NCI-H1105 (cell line): ENCODE measurements at places on chromosomes 13 and 19.

GRCh38 chr13:29654384-29654783, 58.9 kb upstream of the SLC7A1 start:
- DNase-seq, result no peak

DNA sequence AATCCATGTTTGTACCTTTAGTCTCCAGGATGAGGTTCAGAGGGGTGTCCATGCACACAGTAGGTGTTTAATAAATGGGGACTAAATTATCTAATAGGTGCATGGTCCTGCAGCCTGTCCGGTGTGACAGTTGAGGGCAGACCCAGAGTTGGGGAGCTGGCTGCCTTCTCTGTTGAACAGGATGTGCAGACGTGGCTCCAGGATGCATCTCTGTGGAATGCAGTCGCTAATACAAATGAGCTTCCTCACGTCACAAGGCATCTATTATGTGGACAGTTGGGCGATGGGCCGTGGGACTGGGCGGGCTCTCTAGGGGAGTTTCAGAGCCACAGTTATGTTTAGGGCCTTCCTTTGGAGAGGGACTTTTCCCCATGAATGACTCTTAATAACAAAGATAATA, 71.0 kb downstream of the SIPA1L3 start:
- DNase-seq, result no peak

- DNase-seq, result no peak
These were observed 2.4 kb downstream of the ZMYM5 start for GRCh38 chr13:19860884-19861655.

- no peak for DNase-seq
These were observed 15.3 kb downstream of the GATAD2A start for GRCh38 chr19:19420570-19421298.

- no peak for DNase-seq
These were observed 44.9 kb upstream of the USPL1 start for GRCh38 chr13:30572859-30573275.

GRCh38 chr13:58579468-58579867, 947.9 kb downstream of the PCDH17 start:
- no peak for DNase-seq

GRCh38 chr13:86841264-86841663, 829.9 kb upstream of the SLITRK5 start:
- no peak for DNase-seq

GRCh38 chr13:52127378-52127777, 1.5 kb downstream of the NEK5 start:
- no peak for DNase-seq

- no peak for DNase-seq
These were observed 4.4 kb downstream of the HAS1 start for GRCh38 chr19:51719251-51719988.

- DNase-seq, result no peak
These were observed 5.5 kb downstream of the ACTMAP start for GRCh38 chr19:40744554-40745401.

GRCh38 chr19:15442142-15442920, 7.4 kb downstream of the WIZ start:
- DNase-seq, result no peak

DNA sequence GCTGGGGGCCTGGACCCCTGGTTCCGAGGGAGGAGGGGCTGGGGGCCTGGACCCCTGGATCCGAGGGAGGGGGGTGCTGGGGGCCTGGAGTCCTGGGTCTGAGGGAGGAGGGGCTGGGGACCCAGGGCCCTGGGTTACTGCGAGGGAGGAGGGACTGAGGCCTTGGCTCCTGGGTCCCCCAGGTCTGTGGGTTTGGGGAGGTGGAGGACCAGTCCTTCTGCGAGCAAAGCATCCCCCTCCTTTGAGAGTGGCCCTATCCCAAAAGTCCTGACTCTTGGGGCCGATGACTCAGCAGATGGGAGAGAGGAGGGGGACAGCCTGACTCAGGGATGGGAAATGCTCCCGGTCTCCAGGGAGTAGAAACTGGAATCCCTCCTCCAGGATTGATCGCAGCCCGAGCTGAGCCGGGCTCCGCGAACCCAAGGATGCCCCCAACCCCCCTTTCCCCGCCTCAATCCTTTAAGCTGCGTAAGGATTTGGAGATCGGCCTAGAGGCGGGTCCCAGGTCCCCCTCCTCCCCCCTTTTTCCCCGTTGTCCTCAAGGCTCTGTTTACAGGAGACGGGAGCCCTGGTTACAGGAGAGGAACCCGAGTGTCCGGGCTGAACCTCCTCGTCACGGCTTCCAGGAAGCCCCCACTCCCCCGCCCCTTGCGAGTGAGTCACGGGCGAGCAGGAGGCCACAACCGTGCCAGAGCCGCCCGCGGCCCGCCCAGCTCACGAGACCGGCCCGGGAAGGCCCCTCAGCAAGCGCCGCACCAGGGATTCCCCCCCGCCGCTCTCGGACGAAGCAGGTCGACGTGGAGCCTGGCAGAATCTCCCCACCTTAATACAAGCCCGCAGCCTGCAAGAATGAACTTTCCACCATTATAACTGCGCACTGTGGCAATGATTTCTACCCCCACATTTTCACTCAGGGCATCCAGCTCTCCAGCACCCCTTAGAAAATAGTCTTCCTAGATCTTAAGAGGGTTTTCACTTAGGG, 3.0 kb upstream of the ZFP36 start:
- no peak for DNase-seq

DNA sequence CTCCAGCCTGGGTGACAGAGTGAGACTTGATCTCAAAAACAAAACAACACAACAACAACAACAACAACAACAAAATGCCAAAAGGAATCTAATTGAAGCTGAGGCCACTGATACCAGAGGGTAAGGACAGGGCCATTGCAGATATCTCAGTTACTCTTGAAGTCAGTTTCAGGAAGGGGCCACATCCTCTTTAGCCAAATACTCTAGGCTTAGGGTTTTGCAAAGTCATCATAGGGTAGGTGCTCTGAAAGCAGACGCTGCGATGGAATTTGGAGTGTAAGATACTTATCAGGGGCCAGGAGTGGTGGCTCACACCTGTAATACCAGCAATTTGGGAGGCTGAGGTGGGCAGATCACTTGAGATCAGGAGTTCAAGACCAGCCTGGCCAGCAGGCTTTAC, 46.6 kb upstream of the UBAC2 start:
- no peak for DNase-seq

DNA sequence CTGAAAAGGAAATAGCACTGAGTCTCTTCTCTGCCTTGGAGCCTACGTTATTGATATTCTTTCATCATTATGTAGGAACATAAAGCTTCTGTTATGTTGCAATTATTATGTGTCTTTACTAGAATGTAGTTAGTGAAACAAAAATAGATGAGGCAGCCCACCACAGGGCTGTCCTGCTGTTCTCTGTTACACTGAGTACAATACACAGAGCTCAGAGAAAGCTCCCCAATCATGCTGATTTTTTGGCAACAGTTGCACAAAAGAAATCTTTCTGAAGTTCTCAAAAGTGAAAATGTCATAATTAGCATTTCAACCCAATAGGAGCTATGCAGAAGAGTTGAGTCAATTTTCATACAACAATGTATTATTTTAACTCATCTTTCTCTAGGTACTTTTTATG, 119.5 kb downstream of the EFNB2 start:
- DNase-seq, result no peak

GRCh38 chr13:79282976-79283375, 123.1 kb downstream of the RBM26 start:
- DNase-seq, result no peak

GRCh38 chr19:11814700-11815035, 595 bp downstream of the ZNF440 start:
- DNase-seq, result no peak

- DNase-seq, result no peak
These were observed 18.6 kb downstream of the C13orf46 start for GRCh38 chr13:113955235-113955634.

DNA sequence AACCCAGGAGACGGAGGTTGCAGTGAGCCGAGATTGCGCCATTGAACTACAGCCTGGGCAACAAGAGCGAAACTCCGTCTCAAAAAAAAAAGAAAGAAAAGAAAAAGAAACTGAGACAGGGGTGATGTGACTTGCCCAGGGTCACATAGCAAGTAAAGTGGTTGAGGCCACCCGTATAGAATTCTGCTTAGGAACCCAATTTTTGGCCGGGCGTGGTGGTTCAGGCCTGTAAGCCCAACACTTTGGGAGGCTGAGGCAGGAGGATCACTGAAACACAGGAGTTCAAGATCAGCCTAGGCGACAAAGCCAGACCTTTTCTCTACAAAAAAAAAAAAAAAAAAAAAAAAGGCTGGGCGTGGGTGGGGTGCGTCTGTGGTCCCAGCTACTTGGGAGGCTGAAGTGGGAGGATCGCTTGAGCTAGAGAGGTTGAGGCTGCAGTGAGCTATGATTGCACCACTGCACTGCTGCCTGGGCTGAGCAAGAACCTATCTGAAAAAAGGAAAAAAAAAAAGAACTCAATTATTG, 1.3 kb downstream of the SNRPA start:
- DNase-seq, result no peak

DNA sequence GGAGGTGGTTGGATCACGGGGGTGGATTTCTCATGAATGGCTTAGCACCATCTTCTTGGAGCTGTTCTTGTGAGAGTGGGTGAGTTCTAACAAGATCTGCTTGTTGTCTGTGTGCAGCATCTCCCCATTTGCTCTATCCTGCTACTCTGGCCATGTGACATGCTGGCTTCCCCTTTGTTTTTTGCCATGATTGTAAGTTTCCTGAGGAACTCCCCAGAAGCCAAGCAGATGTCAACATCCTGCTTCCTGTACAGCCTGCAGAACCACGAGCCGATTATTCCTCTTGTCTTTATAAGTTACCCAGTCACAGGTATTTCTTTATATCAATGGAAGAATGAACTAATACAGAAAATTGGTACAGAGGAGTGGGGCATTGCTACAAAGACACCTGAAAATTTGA, 2.3 kb upstream of the SIGLEC12 start:
- no peak for DNase-seq

DNA sequence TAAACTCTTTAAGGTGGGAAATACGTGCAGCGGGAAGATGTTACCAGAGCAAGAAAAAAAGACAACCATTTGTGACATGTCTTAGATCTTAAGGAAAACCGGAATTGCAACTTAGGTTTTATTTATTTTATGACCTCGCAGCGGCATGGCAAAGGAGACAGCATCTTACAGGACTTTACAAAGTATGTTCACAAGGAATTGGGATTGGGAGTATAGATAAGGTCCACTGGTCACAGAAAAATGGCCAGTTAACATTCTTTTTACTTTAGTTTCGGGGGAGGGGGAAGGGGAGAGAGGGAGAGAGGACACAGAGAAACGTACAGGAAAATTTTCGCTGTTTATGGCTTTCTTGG, 104.5 kb upstream of the DIAPH3 start:
- no peak for DNase-seq

DNA sequence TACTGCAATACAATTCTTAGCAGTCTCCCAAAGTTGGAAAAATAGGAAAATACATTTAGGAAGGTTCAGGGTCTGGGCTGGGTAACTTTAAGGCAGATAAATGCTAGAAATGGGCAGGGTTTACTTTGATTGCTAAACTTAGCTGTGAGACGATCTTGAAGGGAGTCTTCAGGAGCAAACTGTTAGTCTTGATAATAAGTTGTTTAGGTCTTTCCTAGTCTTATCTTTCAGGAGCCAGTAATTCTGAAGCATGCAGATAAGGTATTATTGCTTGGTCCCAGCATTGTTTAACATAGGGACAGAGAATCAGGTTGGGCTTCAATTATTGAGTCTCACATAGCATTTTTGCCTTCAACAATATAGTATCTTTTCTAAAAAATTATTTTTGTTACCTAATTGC, 262.4 kb upstream of the MIR17HG start:
- no peak for DNase-seq

DNA sequence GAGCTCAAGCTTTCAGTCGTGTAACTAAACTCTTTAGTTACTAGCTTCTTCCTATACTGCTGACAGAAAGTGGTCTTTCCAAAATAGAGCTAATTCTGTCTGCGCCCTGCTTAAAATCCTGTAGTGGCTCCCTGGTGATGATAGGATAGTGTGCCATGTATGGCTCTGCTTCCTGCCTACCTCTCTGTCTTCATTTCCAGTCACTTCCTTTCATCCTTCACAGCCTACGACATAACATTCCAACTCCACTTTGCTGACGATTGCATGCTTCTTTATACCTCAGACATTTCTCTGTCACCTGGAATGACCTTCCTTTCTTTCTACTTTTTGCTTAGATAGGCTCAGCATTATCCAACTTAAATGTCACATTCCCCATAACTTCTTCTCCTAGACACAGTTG, 190.8 kb downstream of the MAB21L1 start:
- no peak for DNase-seq

DNA sequence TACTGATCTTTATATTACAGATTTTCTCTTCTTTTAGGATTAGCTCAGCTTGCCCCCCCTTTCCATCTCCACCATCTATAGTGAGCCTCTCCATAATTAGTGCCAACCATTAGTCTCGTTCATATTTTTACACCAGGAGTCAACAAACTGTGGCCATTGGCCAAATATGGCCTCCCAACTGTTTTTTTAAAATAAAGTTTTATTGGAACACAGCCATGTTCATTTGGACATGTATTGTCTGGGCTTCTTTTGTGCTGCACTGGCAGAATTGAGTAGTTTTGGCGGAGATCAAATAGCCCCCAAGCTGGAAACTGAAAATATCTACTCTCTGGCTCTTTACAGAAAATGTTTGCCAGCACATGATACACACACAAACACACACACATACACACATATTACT, 18.4 kb downstream of the ZNF175 start:
- DNase-seq, result no peak

- DNase-seq, result no peak
These were observed 26.6 kb downstream of the GNG7 start for GRCh38 chr19:2675892-2676291.

DNA sequence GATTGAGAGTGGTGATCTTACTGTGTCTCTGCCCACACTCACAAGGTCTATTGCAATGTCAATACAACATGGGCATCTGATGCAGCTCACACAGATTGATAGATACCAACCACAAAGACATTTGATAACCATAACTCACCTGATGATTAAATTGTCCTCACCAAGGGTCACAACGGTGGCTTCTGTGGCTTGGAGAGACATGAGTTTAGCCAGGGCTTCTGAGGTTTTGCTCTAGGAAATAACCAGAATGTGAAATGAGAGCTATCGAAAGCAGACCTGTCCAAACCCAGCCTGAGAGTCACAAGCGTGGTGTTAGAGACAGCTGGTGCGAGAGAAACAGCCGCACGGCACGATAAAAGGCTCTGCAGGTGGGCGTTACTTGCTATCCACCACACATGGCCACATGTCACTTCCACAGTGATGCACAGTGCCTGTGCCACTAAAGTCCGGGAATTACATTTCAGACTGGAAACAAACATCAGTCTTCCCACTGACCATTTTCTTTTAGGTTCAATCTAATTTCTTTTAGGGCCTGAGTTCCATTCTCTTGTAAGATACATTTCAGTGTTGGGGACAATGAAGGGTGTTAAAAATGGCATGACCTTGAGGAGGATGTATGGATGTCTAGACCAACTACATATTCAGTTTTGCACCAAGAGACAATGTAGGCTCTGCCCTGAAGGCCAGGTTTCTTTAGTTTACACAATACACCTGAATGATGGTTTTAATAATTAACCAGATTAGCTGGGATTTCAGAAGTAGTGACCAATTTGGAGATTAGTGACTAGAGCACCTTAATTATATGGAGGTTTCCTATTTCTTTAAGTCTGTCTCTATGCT, 53.7 kb downstream of the ATP7B start:
- no peak for DNase-seq

- DNase-seq, result no peak
These were observed 24.7 kb downstream of the NFIX start for GRCh38 chr19:13020002-13020414.

- no peak for DNase-seq
These were observed 566 bp downstream of the TIMM13 start for GRCh38 chr19:2426611-2427428.
